ENCODE measurements at places on chromosomes 16 and 17.

DNA sequence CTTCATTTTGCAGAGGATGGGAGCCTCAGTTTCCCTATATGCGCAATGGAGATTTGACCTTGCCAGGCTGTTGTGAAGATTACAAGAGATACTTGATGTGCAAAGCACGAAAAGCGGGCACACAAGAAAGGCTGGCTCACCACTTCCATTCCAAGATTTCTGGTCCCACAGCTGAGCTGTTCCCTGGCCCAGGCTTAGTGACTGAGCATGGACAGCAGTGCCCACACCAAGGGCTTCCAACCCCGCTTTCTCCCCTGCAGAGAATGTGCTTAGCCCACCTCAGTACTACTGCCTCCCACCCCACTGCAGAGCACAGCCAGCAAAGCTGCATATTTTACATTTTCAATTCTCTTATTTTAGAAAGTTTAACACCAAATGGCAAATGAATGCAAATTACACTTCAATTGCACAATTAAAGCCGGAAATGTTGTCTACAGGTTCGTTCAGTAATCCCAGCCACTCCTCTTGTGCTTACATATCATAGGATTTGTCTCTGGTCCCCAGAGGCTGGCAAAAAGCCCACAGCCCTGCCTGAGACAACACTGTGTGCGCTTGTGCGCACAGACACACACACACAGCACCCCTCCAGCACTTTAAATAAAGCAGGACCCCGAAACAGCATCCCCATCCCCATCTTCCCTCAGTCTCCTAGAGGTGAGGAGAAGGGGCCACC is 51.8 kb downstream of the VAC14 start:
- DNase-seq, result no peak

- no peak for DNase-seq
Measured at GRCh38 chr17:59890720-59891119, 2.0 kb downstream of the TUBD1 start.

DNA sequence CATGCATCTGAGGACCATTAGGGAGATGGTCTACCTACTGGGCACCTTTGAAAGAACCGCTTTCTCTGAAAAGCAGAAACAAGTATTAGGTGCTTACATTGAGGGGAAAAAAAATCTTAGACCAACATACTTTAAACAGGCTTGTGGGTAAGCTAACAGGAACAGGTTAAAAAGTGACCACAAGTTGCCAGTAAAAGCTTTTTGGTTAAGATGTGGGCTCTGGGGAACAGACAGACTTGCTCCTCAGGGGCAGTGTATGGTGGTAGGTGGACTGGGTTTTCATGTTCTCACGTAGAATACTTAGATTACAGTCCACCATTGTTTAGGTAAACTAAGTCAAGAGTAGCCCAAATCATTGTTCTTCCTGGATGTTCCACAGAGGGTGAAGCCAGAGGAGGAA is 41.2 kb downstream of the REXO5 start:
- DNase-seq, result no peak

DNA sequence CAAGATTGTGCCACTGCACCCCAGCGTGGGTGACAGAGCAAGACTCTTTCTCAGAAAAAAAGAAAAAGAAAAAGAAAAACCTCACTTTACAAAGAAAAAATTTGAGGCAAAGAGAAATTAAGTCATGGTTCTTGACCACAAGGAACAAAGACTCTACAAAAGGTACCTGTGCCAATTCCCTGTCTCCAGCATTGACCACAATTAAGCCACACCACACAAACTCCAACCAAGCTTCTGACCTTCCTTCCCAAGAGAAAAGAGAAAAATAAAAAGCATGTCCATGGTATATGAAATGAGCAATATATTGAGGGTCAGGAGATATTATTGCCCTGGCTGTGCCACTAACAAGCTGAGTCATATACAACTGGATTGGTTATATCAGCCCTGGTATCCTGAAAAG is 146.3 kb upstream of the NOG start:
- DNase-seq, result no peak

DNA sequence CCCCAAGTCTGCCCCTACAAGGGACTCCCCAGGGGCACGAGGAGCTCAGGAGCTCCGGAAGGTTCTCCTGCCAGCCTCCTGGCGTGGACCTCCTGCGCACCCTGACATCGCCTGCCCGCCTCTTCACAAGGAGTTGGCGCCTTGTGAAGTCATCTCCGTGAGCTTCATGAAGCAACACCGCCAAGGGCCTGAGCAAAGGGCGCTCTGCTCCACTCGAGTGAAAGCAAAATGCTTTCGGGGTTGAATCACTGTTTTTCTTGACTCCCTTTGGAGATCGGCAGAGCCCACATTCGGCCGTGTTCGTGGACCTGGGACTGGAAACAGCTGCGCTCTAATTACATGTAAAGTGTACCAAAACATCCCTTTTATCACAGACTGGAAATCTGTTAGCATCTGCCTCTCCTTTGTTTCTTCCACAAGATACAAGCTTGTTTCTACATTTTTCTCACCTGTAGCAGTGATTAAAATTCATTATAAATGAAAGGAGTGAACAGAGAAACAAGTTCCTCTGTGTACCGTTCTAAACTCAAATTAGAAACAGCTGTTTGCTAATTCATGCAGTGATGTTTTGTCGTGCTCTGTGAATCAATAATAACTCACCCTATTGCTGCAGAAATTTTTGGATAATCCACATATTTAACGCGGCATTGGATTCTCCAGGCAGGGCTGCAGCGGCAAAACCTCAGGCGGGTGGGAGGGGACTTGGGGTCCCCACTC is 203.3 kb downstream of the ZNF423 start:
- DNase-seq, result no peak

- DNase-seq, result no peak
Measured at GRCh38 chr16:85780281-85780680, 19.1 kb downstream of the EMC8 start.

GRCh38 chr17:19541445-19541844 is 7.8 kb downstream of the SLC47A1 start:
- DNase-seq, result no peak

- DNase-seq, result no peak
Measured at GRCh38 chr16:57478396-57479204, 7.7 kb downstream of the DOK4 start.

DNA sequence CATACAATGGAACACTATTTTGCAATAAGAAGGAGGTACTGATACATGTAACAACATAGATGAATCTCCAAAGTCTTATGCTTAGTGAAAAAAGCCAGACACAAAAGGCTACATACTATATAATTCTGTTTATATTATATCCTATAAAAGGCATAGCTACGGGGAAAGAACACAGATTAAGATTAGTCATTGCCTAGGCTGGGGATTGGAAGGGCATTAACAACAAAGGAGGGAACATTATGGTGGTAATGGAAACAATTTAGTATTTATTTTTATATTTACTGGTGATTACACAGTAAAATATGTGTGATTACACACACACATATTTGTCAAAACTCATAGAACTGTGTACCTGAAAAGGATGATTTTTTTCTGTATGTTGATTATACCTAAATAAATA is 278.1 kb downstream of the ZFHX3 start:
- no peak for DNase-seq

DNA sequence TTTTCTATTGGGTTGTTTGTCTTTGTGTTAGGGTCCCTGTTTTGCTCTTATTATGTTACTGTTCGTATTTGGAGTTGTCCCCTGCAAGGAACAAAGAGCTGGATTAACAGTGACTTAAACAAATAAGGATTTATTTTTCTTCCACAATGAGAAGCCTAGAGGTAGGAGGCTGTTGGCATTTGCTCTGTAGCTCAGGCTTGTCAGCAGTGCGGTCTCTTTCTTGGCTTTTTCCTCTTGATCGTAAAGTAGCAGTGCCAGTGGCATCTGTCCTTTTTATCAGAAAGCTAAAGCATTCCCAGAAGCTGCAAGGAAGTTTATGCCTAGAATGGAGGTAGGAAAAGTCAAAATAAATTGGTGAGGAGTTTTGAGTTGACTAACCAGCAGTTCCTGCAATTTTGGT is 154.1 kb downstream of the HS3ST4 start:
- no peak for DNase-seq

DNA sequence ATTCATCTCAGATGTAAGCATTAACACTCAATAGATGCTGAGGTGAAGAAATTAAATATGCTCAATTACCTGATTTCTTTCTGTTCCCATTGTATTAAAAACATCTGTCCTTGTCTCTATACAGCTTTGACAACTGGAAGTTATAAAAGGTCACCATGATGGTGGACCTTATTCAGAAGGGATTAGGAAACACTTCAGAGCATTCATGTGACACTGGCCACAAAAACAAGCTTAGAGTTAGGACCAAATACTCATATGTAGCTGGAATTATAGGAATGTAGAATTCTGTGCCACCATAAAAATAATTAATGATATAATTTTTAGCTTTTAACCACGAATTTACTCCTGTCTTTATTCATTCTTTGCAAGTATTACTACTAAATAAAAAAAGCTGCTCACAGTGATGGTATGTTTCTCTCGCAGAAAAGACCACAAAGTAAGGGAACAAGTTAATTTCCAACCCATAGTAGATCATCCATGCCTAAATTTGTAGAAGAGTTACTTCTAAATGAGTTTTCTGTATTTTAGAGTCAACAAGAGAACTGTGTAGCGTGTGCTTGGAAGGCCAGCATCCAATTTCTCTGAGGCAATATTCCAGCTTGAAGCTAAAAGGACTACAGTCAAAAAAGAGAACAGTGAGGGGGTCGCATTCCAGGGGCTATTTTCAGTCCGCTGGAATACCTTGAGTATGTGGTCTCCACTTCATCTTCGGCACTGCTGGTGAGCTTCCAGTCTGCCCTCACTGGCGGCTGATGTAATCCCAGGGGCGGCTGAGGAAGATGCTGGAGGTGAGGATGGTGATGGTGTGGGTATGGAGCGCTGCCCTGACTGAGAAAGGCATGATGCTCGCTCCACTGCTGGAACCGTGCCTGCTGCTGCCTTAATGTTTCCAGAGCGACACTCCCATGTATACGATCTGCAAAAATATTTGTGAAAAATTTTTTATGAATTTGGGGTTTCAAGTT is 63.7 kb downstream of the CACNG1 start:
- no peak for DNase-seq
